ENCODE measurements at places on chromosomes 13 and 19.

- no peak for DNase-seq
These were observed 58.4 kb upstream of the C13orf46 start for GRCh38 chr13:114032126-114032799.

GRCh38 chr13:39016787-39017186 lies 21.1 kb downstream of the PROSER1 start:
- DNase-seq, result no peak

DNA sequence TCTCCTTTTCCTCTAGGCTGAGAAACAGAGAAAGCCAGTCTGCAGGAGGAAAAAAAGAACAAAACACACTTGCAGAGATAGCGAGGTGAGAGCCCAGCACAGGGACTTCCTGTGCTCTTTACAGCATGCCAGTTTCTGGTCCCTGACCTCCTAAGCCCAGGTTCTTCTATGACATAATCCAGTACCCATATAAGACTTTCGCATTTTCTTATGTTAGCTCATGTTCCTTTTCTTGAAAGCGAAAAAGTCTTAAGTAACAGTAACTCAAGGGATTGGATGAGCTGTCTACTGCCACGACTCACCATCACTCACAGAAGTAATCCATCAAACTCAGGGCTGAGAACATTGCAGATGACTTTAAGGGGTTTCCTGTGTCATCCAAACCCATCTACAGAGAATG lies 17.4 kb downstream of the CCDC70 start:
- no peak for DNase-seq

- no peak for DNase-seq
These were observed 41.4 kb downstream of the SUCLA2 start for GRCh38 chr13:47959468-47960247.

- no peak for DNase-seq
These were observed 37.5 kb downstream of the ANKRD27 start for GRCh38 chr19:32637480-32637879.

- no peak for DNase-seq
These were observed at the start of gene SCN1B for GRCh38 chr19:35030257-35031071. Gene SCN1B (plus strand): TSS chr19:35030470. CDS start chr19:35030821, 351 bp downstream.

GRCh38 chr13:34241332-34241731 lies 423.4 kb downstream of the RFC3 start:
- DNase-seq, result no peak

- DNase-seq, result no peak
These were observed 3.0 kb upstream of the MATK start for GRCh38 chr19:3788996-3789778.

- no peak for DNase-seq
These were observed 19.8 kb upstream of the CEACAM4 start for GRCh38 chr19:41646589-41647204.

- DNase-seq, result no peak
These were observed 2.3 kb downstream of the ERF start for GRCh38 chr19:42252365-42253244.

DNA sequence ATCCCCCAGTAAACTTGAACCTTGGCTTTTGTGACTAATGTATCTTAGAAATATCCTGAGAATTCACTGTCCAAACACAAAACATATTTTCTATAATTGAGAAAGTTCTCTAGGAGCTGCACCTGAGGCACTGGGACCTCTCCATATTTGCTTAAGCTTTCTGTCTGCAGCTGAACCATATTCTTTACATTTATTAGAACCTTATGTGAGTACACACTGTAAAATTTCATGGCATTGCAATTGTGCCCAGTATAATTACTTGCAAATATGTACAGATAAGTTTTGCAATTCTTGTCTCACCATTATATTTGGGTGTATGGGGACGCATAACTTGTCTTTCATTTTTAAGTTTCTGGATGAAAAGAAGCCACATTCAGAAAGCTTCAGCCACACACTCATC lies 280.7 kb upstream of the KLHL1 start:
- DNase-seq, result no peak

- no peak for DNase-seq
These were observed 44.3 kb upstream of the TEX29 start for GRCh38 chr13:111275995-111276618.

- DNase-seq, result no peak
These were observed 104.6 kb downstream of the LACC1 start for GRCh38 chr13:43984292-43984691.

GRCh38 chr13:23701636-23702035 lies 131.4 kb downstream of the TNFRSF19 start:
- no peak for DNase-seq

GRCh38 chr19:18097217-18097992 lies at the start of gene MAST3:
Gene MAST3 (plus strand): TSS chr19:18097778. CDS start chr19:18097793, 15 bp downstream.
- DNase-seq, result no peak

DNA sequence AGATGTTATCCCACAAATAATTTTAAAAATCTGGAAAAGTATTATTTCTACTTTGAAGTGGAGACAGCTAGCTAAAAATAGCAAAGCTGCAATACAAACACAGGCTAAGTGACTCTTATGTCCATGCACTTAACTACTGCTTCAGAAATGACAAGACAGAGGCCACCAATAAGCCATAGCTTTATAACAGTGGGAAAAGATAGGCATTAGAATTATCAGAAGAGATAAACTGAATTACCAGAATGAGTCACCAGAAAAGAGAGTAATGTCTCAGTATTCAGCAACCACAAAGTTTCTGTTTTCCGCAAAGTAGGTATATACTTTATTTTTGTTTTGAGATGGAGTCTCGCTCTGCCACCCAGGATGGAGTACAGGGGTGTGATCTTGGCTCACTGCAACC lies 17.1 kb downstream of the CLN5 start:
- DNase-seq, result no peak

DNA sequence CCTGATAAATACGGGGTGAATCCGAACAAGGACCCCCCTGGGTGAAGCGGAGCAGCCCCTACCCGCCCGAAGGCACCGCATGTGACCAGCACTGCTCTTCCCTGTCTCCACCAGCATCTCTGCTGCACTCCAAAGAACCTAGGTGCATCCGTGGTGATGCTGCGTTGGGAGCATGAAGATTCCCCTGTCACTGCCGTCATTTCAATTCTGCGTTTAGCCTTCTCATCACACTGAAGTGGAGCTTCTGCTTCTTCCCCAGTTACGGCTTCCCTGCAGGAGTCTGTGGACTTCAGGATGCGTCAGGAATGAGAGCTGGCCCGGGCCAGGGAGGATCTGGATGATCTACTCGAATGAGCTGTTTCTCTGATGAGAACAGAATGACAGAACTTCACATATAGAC lies 47.9 kb downstream of the SPACA7 start:
- DNase-seq, result no peak

GRCh38 chr13:21638319-21639282 lies 32.3 kb upstream of the FGF9 start:
- no peak for DNase-seq

DNA sequence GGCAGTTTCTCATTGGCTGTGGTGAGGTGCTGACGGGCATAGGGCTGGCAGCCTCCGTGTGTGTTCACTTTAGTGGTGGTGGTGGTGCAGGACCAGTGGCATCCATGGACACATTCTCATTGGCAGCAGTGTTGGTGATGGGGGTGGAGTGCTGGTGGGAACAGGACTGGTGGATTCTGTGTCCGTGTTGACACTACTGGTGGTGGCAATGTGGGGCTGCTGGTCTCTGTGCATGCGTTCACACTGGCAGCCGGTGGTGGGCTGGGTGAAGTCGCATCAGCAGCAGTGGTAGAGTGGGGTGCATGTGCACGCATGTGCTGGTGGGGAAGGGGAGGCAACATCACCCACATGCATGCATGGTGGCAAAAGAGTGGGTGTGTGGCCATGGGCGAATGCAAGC lies 1471.4 kb upstream of the PCDH20 start:
- no peak for DNase-seq

GRCh38 chr13:50352720-50353480 lies 337.7 kb downstream of the KCNRG start:
- DNase-seq, result no peak

- DNase-seq, result no peak
These were observed 520.8 kb upstream of the MIR17HG start for GRCh38 chr13:90826688-90827087.

DNA sequence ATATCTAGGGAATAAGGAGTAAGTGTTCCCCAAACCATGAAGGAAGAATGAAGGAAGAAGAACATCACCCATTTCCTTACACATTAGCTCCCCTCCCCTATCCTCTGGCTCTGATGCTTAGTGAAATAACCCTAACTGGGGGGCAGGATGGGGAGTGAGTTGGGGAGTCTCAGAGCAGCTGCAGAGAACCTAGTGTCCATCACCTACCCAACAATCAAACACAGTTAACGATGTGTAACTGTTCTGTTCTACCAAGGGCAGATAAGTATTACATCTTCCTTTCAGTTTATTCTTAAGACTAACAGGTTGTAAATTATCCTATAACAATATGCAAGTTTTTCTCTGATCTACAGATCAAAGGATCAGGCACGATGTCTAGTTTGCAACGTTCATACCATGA lies 12.8 kb downstream of the ELF1 start:
- no peak for DNase-seq

GRCh38 chr19:45767410-45767880 lies 1.6 kb downstream of the SIX5 start:
- no peak for DNase-seq

GRCh38 chr19:1210227-1210538 lies 4.6 kb downstream of the STK11 start:
- DNase-seq, result no peak

DNA sequence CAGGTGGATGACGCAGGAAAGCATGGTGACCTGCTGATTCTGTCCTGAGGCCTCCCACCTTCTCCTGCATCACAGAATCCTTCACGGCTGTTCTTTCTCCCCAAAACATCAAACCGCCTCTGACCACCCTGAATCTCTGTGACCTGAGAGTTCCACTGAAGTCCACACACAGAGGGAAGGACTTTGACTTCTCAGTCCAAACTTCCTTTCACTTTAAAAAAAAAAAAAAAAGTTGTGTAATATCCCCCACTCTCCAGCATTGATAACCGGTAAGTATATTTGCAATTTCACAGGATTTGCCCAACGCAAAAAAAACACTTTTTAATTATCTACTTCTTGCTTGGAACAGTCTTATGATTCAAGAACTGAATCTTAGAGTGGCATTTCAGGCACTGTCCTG lies 259.5 kb upstream of the IRS2 start:
- DNase-seq, result no peak

GRCh38 chr13:36357692-36358091 lies 11.5 kb upstream of the SPART start:
- DNase-seq, result no peak

- DNase-seq, result no peak
These were observed 103.3 kb downstream of the CRYL1 start for GRCh38 chr13:20422362-20422761.

DNA sequence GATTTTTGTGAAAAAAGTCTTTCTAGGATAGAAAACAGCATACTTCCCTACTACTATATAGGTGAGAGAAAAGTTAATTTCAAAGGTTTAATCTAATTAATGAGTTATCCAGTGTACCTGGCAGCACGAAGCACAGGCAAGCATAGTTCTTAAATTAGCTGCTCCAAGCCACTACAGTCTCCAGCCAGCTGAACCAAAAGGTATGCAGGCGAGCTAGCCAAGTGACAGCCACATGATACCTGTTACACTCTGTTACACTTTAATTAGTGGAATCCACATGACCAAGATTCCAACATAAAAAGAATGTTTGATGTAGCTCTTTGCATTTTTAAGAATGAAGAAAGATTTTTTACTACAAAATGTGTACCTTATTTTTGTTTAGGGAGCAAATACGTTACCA lies 15.5 kb downstream of the SLC25A30 start:
- no peak for DNase-seq

DNA sequence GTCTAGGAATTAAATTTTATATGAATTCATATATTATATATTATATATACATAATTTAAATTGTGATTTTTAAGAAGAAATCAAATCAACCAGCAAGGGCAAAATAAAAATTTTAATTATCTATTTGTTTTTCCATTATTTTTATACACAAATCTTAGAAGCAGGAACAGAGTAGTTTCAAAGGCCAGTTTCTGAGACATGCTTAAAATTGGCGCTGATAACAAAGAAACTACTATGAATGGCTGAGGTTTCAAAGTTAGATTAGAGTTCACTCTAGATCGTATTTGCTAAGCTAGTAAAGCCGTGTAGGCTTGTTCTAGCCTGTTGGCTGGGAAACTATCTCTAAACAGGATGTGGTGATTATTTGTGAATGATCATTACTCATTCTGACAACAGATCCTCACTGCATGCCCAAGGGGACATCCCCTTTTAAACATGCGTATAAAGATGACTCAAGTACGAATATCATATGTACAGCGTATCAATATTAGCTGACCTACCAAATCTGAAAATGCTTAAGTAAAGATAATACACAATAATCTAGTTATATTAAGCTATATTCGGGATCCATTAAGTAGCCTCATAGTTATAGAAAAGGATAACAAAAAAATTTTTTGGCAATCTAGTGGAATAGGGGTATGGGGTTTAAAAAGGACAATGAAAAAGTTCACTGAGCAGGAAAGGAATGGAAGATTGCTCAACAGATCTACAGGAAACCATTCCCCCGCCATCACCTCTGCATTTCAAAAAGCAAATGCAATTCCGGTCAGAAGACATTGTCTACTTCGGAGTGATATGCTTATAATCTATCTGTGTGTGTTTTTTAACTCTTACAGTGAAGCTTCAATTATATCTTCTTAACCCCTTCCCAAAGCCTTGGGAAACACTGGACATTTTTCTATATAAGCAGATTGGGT lies 150.1 kb downstream of the SHISA2 start:
- DNase-seq, result no peak

DNA sequence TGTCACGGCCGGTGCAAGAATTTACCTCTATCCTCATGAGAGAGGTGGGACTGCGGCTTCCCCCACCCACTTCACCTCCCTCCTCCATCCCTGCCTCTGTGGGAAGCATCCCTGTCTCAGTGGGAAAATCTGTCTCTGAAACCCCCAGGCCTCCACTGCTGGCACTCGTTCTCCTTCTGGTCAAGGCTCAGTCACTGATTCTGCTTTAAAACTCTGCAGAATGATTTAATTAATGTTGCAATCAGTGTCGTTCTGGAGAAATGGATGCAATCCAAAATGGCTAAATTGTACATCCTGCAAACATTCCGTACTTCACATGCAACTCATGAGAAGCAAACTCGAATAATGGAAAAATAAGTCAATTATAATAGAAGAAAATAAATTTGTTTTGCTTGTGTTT lies 5.6 kb downstream of the RASL11A start:
- DNase-seq, result no peak

GRCh38 chr19:3073159-3073563 lies 10.9 kb upstream of the TLE5 start:
- DNase-seq, result no peak

DNA sequence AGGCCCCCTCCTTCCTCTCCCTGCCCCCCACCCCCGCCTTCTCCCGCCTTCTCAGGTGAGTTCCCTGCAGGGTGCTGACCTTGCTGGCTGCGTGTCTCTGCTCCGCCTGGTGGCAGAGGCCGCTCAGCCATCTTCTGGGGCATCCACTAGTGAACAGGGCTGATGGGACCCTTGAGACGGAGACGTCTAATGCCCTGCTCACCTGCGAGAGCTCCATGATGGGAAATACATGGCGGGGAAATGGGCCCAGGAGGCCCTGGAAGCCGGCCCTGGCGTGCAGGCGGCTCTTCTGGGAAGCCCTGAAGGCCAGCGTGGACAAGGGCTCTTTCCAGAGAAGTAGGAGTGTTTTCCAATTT lies 15.2 kb upstream of the F7 start:
- DNase-seq, result no peak

- DNase-seq, result no peak
These were observed 39.6 kb downstream of the PCDH8 start for GRCh38 chr13:52808842-52809219.
